Stimulated activated CD8-positive, alpha-beta memory T cell treated with anti-CD3 and anti-CD28 coated beads, Interleukin-7, amount 100 ng/mL, for 4 hours (primary cell): ENCODE measurements at places on chromosomes 3 and 15.
A peak's percentile ranks its signal among the peaks of the same experiment; 100 is the strongest.

GRCh38 chr15:51162865-51163762, 68.4 kb upstream of the TNFAIP8L3 start:
- peak; percentile 14 for DNase-seq

- DNase-seq = no peak
These were observed 32.5 kb downstream of the CHAC1 start for GRCh38 chr15:40985541-40986330.

GRCh38 chr3:56196700-56197099, 271.6 kb downstream of the ERC2 start:
- no peak for DNase-seq

- DNase-seq = no peak
These were observed 97.2 kb downstream of the SEC22A start for GRCh38 chr3:123298903-123299302.

GRCh38 chr15:56959318-56959648, 40.8 kb downstream of the TCF12 start:
- DNase-seq = no peak

DNA sequence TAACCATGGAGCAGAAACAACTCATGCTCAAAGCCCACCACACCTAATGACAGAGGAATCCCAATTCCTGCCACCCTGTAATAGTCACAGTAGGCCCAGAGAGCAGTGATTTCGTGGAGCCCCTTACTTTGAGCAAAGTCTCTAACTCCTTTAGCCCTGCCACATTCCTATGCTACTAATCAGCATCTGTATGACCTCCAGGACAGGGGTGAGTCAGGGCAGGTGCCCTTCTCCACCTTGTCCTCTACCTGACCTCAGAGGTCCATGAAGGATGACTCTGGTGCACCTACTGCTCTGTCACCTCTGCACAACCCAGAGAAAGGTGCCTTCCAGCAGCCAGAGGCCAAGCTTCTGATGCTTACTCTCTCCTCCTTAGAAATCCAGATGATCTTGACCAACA, 6.1 kb upstream of the SCG3 start:
- DNase-seq = no peak

DNA sequence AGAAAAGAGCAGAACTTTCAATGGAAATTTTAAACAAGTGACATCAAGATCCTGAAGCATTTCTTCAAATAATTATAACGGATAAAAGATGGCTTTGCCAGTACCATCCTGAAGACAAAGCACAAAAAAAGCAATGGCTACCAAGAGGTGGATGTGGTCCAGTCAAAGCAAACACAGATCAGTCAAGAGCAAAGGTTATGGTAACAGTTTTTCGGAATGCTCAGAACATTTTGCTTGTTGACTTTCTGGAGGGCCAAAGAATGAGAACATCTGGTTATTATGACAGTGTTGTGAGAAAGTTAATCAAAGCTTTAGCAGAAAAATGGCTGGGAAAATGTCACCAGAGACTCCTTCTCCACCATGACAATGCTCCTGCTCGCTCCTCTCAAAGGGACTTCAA, 31.5 kb downstream of the FEM1B start:
- no peak for DNase-seq

GRCh38 chr15:74319596-74320351, 47.7 kb downstream of the CYP11A1 start:
- DNase-seq = no peak

DNA sequence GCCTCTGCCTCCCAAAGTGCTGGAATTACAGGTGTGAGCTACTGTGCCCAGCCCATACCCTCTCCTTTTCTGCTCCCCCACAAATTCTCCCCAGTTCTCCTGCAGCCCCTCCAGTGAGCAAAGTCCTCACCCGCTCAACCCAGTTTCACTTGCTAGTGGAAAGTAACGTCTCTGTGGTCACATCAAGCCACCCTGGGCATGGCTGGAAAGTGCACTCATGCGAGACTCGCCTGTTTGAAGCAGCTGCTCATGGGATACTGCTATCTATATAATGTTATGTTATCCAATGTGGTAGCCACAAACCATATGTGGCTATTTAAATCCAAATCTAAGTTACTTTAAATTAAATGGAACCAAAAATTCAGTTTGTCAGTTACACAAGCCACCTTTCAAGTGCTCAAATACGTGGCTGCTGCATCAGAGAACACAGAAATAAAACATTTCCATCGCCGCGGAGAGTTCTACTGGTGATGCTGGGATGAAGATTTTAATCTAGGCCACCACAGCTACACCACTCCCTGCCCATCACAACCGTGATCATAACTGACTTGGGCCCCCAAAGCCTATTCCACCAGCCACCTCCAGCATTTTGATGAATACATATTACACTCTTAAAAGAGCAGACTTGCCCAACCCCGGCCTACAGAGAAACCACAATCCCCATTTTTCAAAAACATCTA, 119.4 kb downstream of the LIPC start:
- DNase-seq = no peak

GRCh38 chr3:5799398-5799797, 611.9 kb downstream of the EDEM1 start:
- DNase-seq = no peak

DNA sequence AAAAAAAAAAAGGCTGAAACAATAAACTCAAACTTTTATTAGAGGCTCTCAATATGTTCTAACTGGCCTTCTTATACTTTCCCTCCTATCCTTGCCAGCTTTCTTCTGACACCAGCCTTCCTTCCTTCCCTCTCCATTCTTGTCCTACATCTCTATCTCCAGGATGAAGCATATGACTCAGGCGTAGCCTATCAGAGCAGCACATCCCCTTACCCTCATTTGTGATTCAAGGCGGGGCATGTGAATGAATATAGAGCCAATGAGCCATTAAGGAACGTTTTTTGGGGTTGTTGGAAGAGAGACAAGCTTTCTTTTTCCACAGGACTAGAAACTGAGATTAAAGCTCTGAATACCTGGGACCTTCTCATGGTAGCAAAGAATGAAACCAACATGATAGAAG, 25.1 kb upstream of the KCNMB3 start:
- DNase-seq = no peak

DNA sequence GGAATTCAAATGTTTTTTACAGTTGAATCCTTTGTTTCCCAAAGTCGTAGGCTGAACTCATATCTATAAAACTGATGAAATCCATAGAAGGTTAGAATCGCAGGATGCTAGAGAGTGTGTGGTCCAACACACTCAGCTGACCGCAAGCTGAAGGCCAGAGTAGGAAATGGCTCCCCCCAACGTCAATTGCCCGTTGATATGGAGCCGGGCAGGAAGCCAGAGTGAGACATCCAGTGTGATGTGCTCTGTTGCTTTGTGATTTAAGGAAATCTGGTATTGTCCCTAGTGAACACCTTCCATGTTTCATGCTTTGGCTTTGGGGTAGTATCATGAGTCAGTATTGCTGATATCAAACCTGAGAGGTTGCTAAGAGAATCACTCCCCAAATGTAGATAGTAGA, 5.8 kb upstream of the MEX3B start:
- no peak for DNase-seq

GRCh38 chr15:37693926-37694325, 240.5 kb upstream of the TMCO5A start:
- DNase-seq = no peak

DNA sequence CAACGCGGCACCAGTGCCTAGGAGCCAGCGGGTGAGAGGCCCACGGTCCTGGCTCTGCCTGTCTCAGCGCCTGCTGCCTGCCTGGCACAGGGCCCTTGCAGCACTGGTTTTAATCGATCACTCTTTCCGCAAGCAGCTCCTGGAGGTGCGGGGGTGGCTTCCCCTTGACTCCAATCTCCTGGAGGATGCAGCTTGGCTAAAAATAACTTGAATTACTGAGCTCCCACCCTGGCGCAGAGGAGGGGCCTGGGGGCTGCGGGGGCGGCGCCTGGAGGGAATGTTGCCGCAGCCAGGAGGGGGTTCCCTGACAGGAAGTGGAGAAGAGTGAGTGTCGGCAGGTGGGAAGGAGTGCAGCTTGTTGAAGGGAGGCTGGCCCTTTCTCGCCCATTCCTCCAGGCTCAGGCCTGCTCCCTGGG, 9.9 kb upstream of the RPL29 start:
- DNase-seq = no peak

GRCh38 chr3:39150803-39151631, 2.4 kb downstream of the CSRNP1 start:
- peak; percentile 47 for DNase-seq

- peak; percentile 30 for DNase-seq
These were observed 36.5 kb upstream of the RAB11A start for GRCh38 chr15:65832549-65833364.

DNA sequence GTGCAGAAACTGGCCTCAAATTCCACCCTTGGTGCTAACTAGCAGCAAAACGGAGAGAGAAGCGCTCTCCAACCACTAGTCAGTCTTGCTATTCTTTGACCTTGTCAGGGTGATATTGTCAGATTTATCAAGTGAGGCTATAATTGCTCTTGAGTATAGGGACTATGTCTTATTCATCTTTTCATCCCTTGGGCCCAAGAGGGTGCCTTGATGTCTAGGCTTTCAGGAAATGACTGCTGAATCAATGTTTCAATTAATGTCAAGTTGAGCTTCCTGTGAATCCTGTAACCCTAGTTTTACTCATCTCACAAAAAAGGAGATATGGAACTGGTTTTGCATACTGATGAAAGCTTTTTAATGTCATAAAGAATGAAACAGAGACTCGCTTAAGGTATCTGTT, 701.3 kb downstream of the EDEM1 start:
- DNase-seq = no peak

- no peak for DNase-seq
These were observed 15.9 kb downstream of the COMMD2 start for GRCh38 chr3:149736175-149736952.

- DNase-seq = no peak
These were observed 112.5 kb downstream of the ASB7 start for GRCh38 chr15:100714749-100715342.

- no peak for DNase-seq
These were observed at the start of gene FBXO40 for GRCh38 chr3:121592856-121593702. FBXO40 (plus strand) TSS chr3:121593379; CDS start chr3:121620576, 27,197 bp downstream.

DNA sequence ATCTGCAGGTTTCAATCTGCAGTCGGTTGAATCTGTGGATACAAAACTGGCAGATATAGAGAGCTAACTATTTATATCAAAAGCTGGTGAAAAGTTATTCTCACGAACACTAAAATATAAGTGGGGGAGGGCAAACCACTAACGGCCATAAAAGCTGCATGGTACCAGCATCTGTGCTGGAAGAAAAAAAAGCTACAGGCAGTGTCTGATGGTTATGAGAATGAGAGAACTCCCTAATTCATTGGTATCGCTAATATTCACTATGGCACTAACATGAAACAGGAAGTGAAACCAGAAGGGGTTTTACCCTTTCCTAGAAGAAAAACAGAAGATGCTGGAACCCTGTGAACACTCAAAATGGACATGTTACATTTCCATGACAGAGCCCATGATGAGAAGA, 15.9 kb downstream of the CEP70 start:
- DNase-seq = no peak

DNA sequence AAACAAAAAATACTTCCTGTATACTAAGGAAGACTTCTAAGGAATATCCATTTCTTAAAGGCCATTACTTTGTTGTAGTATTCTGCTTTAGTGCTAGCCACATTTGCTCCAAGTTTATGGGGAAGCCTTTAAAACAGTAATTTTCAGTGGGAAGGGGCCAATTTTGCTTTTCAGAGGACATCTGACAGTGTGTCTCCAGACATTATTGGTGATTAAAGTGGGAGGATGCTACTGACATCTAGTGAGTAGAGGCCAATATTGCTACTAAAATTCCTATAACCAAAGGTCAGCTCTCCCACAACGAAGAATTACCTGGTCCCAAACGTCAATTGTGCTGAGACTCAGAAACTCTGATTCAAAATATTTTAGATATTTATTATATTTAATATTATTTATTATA, 24.8 kb downstream of the SLC28A2 start:
- DNase-seq = no peak

DNA sequence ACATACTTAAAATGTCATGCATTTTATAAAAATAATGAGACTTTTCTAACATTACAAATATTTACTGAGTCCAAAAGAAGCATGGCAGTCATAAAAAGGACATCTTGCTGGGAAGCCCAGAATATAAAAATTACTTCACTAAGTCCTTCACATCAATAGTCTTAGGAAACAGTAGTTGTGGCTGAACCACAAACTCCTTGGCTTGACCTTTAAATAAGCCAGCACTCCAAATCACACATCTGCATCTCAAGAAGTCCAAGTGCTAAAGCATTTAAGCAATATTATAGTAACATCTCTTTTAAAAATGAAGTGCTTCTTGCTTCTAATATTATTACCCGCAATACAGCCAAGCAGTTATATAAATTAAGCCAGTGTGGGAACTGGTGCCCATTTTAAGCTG, 8.8 kb downstream of the CCNL1 start:
- DNase-seq = no peak

- no peak for DNase-seq
These were observed 78.4 kb downstream of the DUT start for GRCh38 chr15:48409623-48410022.

GRCh38 chr15:63385911-63386531, 4.4 kb upstream of the CA12 start:
- DNase-seq = no peak

- no peak for DNase-seq
These were observed 139.0 kb upstream of the SLC2A2 start for GRCh38 chr3:171165499-171165921.

GRCh38 chr15:81012588-81012987, 11.9 kb downstream of the TLNRD1 start:
- DNase-seq = no peak

DNA sequence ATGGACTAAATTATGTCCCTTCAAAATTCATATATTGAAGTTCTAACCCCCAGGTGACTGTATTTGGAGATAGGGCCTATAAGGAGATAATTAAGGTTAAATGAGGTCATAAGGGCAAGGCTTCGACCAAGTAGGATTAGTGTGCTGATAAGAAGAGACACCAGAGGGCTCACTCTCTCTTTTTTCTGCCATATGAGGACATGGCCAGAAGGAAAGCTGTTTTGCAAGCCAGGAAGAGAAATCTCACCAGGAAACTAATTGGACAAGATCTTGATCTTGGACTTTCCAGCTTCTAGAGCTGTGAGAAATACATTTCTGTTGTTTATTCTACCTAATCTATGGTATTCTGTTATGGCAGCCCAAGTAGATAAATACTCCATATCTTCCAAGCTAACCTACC, 503.6 kb upstream of the NAALADL2 start:
- DNase-seq = no peak

- no peak for DNase-seq
These were observed 38.8 kb upstream of the IGSF11 start for GRCh38 chr3:119073258-119074001.

GRCh38 chr3:174821477-174821876, 37.7 kb upstream of the NAALADL2 start:
- DNase-seq = no peak

DNA sequence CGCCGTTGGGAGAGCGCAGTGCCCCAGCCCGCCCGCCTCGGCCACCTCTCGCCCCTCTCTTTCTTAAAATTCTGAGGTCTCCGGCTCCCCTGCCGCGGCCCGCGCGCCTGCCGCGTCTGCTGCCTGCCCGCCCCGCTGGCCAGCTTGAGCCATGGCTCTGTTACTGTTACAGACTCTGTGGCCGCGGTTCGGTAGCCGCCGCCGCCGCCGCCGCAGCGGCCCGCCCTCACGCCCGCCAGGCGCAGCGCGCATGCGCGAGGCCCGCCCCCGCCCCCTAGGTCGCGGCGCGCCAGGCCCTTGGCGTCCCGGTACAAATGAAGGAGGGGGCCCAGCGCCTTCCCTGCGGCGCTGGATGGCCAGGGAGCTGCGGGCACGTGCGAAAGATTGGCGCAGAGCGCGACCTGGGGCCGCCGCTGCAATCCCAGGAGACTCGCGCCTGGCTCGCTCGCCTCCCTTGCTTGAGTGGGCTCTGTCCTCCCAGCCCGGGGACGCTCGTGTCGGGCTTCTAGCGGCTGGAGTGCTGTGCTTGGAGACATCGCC, at the start of gene ONECUT1:
Gene ONECUT1 (minus strand): TSS at position 168 of the 540 bp plus-strand sequence. CDS start 452 bp downstream, outside the sequence.
- peak; percentile 38 for DNase-seq
